ENCODE measurements at places on chromosomes 7 and 10.

GRCh38 chr7:96179837-96180236 lies 142.1 kb downstream of the SLC25A13 start:
- DNase-seq, result peak; percentile 21

DNA sequence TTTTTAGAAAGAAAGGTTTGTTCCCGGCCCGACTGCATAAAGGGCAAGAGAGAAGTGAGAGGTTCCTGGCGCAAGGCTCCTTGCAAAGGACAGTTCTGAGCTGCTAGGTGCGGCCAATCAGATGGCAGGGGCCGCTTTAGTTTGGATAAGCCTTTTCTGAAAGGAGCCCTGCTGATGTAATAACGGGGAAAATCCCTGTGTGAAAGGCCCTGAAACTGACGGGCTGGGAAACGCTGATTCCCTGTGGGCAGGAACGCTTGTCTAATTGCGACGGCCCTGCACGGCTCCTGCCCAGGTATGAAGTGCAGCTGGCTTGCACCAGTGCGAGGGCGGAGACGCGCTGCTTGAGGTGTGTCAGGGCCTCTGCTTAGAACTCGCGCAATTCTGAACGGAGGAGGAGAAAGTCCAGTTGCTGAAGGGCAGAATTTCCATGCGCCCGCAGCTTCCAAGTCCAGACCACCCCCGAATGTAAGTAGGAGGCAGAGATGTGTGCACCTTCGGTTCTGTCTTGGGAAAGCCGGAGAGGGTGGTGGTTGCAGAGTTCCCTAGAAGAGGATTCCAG lies 30.5 kb downstream of the TACC2 start:
- DNase-seq, result no peak

DNA sequence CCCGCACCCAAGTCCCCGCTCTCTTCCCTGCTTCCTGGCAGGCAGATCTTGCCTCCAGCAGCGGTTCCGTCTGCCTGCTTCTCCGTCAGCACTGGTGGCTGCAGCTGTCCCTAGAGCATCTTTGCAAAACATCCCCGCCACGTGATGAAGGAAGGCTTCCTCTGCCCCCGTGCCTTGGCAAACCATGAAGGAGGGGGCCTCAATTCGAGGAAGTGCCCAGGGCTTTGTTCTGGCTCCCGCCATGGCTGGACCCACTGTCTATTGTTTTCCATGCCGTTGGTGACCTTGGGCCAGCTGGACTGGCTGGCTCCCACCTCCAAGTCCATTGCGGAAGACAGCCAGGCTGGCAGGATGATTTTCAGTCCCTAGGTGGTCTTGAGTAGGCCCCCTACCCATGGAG lies 13.2 kb upstream of the AQP1 start:
- DNase-seq, result no peak

DNA sequence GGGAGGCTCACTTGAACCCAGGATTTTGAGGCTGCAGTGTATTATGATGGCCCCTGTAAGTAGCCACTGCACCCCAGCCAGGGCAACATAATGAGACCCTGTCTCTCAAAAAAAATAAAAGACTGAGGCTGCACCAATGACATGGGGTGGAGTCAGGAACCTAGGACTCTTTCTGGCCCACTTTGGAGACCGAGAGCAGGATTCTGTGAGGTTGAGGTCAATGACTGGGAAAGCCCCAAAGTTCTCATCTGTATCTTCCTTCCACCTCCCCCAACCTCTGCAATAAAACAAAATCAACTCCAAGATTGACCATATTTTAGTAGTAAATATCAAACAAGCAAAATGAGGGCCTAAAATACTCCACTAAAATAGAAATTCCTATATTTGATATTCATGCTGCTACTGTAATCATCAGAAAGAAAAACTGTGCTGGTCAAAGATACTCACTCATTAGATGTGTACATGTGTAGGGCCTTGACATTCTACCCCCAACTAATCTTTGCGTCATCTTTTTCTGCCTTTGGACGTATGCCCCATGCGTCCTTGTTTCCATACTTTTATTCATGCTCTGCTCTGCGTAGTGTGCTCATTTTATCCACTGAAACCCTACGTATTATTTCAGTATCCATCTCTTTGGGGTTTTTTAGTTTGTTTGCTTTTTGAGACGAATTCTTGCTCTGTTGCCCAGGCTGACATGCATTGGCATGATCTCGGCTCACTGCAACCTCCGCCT lies 23.8 kb downstream of the WBP1L start:
- no peak for DNase-seq

- no peak for DNase-seq
These were observed 620.6 kb upstream of the ANKRD30A start for GRCh38 chr10:36504758-36505157.
